Mesothelial cell of epicardium (in vitro differentiated cells): ENCODE measurements at places on chromosomes 3 and 15. TPM values are rescaled to one million over a fixed set of nuclear protein-coding genes. Genes with fewer than 3 reads are reported as not detected.

Gene TNFSF10
- total RNA-seq: 1.2 to 2.3 TPM (median 1.7 TPM) in 3 replicates

Gene MBD4
- 26.6 to 27.1 TPM (median 26.6 TPM) in 3 replicates for total RNA-seq

DNA sequence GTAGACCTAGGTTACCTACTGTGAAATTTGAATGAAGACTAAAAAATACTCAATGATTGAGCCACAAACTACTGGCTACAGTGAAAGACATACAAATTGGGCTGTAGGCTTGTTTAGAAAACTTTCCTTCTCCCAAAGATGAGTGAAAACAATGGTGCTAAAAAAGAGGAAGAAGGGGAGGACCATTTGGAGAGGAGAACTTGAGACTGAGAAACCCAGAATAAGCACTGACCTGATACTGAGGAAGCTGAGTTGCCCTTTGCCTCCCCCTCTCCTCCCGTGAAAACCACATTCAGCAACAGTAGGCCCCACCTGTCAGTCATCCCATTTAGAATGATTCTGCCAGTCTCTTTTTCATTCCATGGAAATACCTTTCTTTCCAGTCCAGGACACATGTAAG is 484.0 kb upstream of the TGFBR2 start:
- H3K27ac ChIP-seq: no peak overlapping the region
- H3K36me3 ChIP-seq: no peaks in the 10 kb centered on the region
- DNase-seq: no peak
- H3K4me1 ChIP-seq: peaks cover 3% of the 10 kb centered on the region

Gene TEX55
- total RNA-seq: not detected in 3 replicates

Gene GOLGA6L24
- not detected in 3 replicates for total RNA-seq

Gene SHC4
- total RNA-seq: 0.58 to 0.90 TPM (median 0.64 TPM) in 3 replicates

DNA sequence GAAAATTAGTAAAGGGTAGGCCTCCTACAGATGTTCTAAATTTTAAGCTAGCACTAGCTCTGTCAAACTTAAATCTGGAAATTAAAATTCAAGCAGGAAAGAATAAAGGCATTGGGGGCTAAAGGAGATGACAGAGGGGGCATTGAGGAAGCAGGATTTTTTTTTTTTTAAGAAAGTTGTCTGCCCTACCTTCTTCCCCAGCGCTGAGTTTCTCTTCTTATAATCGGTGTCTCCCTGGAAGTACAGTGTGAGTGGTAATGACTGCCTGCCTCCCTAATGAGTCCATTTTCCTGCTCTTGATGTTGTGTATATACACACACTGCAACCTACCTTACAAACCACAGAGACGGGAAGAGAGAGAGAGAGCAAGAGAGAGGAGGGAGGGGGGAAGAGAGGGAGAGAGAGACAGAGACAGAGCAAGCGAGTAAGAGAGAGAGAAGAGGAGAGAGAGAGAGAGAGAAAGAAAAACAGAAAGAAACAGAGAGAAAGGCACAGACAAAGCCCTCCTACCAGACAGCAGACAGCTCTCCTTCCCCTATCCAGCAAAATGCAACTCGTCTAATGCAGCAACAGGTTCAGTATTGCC is 47.0 kb downstream of the ZBTB20 start:
- H3K4me3 ChIP-seq: peak overlapping the region; percentile 63
- H3K27ac ChIP-seq: peak overlapping the region; percentile 90
- H3K36me3 ChIP-seq: peaks cover 18% of the 10 kb centered on the region
- no peak for DNase-seq
- H3K4me1 ChIP-seq: peaks cover 28% of the 10 kb centered on the region

Gene CAND2
- 13.2 to 14.4 TPM (median 14.0 TPM) in 3 replicates for total RNA-seq

Gene TERC
- total RNA-seq: 4.7 to 11.8 TPM (median 6.5 TPM) in 3 replicates

GRCh38 chr3:122100591-122101463 is 45.7 kb downstream of the CD86 start:
- no peaks in the 10 kb centered on the region for H3K4me1 ChIP-seq
- H3K36me3 ChIP-seq: no peaks in the 10 kb centered on the region
- H3K27ac ChIP-seq: no peak overlapping the region
- H3K4me3 ChIP-seq: no peak overlapping the region
- no peak for DNase-seq
- H3K27me3 ChIP-seq: no peaks in the 10 kb centered on the region

DNA sequence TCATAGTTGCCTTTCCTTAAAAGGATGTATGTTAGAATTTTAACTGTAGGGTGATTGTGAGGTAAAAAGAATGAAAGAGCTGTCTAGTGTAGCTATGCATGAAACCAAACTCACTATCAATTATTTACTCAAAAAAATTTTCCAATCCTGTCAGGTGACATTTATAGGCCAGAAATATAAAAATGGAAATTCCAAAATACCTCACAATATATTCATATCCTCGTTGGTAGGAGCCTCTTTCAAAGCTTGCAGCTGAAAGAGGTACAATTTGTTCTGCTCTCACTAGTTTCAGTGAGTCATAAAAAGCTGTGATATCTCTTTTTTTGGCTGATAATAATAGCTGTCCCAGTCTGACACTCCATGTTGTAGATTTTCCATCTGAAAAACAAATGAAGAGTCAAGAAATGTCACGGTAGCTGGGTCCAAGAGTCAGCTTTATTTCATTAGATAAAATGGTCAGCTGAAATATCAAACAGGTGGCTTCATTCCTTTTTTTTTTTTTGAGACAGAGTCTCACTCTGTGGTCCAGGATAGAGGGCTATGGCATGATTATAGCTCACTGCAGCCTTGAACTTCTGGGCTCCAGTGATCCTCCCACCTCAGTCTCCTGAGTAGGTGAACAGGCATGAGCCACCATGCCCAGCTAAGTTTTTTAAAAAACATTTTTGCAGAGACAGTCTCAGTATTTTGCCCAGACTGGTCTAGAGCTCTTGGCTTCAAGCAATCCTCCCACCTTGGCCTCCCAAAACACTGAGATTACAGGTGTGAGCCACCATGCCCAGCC is 50.8 kb upstream of the XRN1 start:
- H3K27me3 ChIP-seq: no peaks in the 10 kb centered on the region
- no peak overlapping the region for H3K4me3 ChIP-seq
- no peak for DNase-seq
- H3K4me1 ChIP-seq: peaks cover 15% of the 10 kb centered on the region

Gene TNFAIP8L3
- 0.31 to 0.75 TPM (median 0.61 TPM) in 3 replicates for total RNA-seq

Gene CDHR4
- 0.27 to 0.42 TPM in 2 of 3 replicates, not detected in the other for total RNA-seq

GRCh38 chr15:78139578-78139977 is 8.3 kb upstream of the CIB2 start:
- no peaks in the 10 kb centered on the region for H3K4me1 ChIP-seq
- H3K36me3 ChIP-seq: no peaks in the 10 kb centered on the region
- H3K27ac ChIP-seq: no peak overlapping the region
- DNase-seq: no peak
- no peaks in the 10 kb centered on the region for H3K27me3 ChIP-seq

Gene PLSCR5
- total RNA-seq: 0.20 TPM in 1 of 3 replicates, not detected in the others

GRCh38 chr3:186184021-186184420 is 75.1 kb upstream of the ETV5 start:
- DNase-seq: no peak
- H3K4me1 ChIP-seq: peaks cover 7% of the 10 kb centered on the region
- no peak overlapping the region for H3K27ac ChIP-seq
- H3K4me3 ChIP-seq: no peak overlapping the region
- peaks cover 21% of the 10 kb centered on the region for H3K27me3 ChIP-seq

DNA sequence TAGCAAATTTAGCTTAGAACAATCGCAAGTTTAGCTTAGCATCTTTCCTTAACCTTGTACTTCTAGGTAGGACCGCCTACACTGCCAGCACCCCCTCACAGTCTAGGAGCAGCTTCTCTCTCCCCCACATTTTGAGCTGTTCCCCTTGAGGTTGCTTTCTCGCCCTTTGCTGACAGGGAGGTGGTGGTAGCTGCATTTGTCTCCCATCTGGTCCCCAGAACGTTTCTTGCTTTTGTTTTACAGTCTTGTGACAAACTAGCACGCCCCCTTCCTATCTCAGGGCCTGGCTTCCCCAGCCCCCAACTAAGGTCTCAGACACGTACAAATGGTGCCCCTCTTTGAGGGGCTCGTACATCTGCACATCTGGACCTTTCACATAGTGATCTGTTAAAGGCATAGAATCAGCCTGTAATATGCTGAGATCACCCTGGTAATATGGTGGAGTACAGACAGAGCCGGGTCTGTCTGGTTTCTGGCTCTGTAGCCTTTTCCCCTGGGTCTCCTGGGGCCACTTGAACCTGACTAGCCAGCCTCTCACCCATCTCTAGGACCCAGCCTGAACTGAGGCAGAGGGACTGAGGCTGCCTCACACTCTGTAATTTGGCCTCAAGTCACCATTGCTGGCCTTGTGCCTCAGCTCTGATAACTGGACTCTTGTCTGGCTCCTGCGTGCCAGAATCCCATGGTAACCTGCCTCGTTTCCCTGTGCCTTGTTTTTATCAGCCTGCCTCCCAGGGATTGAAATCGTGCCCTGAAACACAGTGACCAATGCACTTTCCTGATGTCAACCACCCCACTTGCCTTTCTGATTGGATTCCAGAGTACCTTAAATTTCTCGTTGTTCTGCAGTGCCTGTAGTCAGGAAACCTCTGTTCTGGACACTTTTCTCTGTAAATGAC is 27.7 kb downstream of the CRTC3 start:
- H3K27me3 ChIP-seq: no peaks in the 10 kb centered on the region
- H3K4me3 ChIP-seq: no peak overlapping the region
- no peak for DNase-seq

DNA sequence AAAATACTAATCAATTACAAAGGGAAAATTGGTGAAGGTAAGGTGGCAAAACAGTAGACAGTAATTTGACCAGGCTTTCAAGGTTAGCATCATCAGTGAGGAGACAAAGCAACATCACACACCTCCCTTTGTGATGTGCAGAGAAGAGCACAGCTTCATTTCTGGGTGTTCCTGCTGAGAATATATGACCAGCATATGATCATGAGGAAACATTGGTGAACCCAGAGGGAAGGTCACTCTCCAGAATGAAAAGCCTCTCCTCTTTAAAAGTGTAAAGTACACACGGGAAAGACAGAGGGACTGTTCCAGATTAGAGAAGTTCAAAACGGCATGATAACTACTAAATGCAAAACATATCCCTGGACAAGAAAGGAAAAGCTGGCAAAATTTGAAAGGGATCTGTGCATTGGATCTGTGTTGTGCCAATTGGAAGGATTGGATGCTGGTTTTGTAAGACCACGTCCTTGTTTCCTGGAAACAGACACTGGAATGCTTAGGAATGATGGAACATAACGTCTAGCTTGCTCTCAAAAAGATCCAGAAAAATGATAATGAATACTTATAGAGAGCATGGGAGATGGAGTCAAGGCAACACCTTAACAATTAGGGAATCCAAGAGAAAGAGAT is 80.6 kb upstream of the MITF start:
- DNase-seq: no peak
- no peak overlapping the region for H3K27ac ChIP-seq
- peaks cover 17% of the 10 kb centered on the region for H3K27me3 ChIP-seq
- H3K36me3 ChIP-seq: no peaks in the 10 kb centered on the region

Gene RPL14
- total RNA-seq: 1,756 to 1,956 TPM (median 1,904 TPM) in 3 replicates

- no peaks in the 10 kb centered on the region for H3K27me3 ChIP-seq
- no peak for DNase-seq
- peaks cover 12% of the 10 kb centered on the region for H3K36me3 ChIP-seq
- no peaks in the 10 kb centered on the region for H3K4me1 ChIP-seq
- no peak overlapping the region for H3K27ac ChIP-seq
These were observed 91.1 kb downstream of the USP13 start for GRCh38 chr3:179743913-179744312.

DNA sequence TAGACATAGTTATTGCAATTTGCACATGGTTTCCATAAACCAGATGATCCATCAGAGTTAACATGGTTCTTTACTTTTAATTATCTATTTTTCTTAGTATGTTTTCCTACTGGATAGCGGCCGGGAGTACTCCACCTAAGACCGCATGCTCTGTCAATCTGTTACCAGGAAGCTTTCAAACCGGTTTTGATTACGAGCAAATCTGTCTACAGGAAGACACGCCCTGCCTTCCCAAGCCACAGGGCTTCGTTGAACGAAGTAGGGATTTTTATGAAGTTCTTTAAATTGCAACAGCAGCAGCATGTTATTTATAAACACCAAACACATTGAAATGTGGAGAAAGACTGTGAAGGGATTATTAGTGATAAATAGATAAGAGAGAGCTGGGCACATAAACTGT is 283.3 kb upstream of the ROBO2 start:
- DNase-seq: no peak
- H3K36me3 ChIP-seq: no peaks in the 10 kb centered on the region
- no peaks in the 10 kb centered on the region for H3K4me1 ChIP-seq
- H3K4me3 ChIP-seq: no peak overlapping the region
- no peaks in the 10 kb centered on the region for H3K27me3 ChIP-seq
- H3K27ac ChIP-seq: no peak overlapping the region

Gene OXTR
- total RNA-seq: 12.7 to 13.5 TPM (median 12.9 TPM) in 3 replicates

- peaks cover 2% of the 10 kb centered on the region for H3K4me1 ChIP-seq
- no peaks in the 10 kb centered on the region for H3K36me3 ChIP-seq
- peaks cover 12% of the 10 kb centered on the region for H3K27me3 ChIP-seq
- H3K4me3 ChIP-seq: no peak overlapping the region
- DNase-seq: no peak
These were observed 131.0 kb upstream of the C15orf61 start for GRCh38 chr15:67389975-67390374.

Gene AP3B2
- total RNA-seq: 1.3 to 2.5 TPM (median 2.4 TPM) in 3 replicates

GRCh38 chr3:141655801-141656200 is 82.3 kb upstream of the RNF7 start:
- H3K4me3 ChIP-seq: no peak overlapping the region
- H3K4me1 ChIP-seq: peaks cover 35% of the 10 kb centered on the region
- H3K36me3 ChIP-seq: peaks cover 2% of the 10 kb centered on the region
- no peak overlapping the region for H3K27ac ChIP-seq

Gene PTH1R
- 34.3 to 38.0 TPM (median 36.4 TPM) in 3 replicates for total RNA-seq

Gene CCR5
- total RNA-seq: not detected in 3 replicates

DNA sequence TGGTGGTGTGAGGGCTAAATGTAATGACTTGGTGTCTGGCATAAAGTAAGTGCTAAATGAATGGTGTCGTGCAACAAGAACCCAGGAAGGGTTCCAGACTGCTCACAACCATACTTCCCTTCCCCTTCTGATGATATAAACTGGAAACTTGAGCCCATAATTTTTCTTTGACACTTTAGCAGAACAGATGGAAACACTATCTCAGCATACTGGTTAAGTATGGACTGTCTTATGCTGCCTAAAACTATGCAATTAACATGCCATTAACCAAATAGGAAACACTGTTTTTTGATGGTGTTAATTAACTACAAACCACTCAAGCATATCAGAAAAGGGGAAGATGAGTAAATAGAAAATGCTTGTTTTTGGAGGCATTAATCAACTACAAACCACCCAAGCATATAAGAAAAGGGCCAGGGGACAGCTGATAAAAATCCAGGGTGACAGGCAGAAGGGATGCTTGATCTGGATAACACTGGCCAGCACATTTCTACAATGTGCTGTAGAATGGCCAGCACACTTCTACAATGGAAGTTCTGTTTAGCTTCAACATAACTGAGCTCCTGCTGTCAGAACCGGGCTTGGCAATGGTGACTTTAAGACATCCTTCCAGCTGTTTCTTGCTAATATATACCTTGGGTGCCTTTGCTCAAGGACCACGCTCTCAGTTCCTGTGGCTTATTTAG is 85.5 kb upstream of the FAM3D start:
- no peak overlapping the region for H3K4me3 ChIP-seq
- H3K4me1 ChIP-seq: no peaks in the 10 kb centered on the region

Gene PTPN23
- 47.1 to 56.7 TPM (median 50.6 TPM) in 3 replicates for total RNA-seq
